ENCODE measurements at places on chromosomes 3 and 15.

GRCh38 chr3:58392181-58392580, 41.5 kb downstream of the PDHB start:
- peak; percentile 37 for DNase-seq

DNA sequence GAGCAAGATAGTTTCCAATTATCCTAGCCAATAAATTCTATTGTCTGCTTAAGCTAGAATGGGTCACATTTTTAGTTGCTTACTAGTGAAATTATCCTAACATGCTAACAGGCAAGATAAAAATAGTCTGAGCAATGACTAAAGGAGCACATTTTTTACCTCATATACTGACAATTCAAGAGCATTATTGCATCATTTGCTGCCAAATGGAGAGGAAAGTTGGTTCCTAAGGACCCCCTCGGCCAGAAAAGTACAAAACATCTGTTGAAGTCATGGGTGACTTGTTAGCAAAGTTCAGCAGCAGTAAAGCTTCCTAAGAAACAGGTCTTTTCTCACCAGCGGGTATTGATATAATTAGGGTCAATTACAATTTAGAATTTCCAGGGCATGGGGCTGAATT, 1001.0 kb downstream of the FHIT start:
- DNase-seq = peak; percentile 30

- no peak for DNase-seq
Measured at GRCh38 chr3:34263101-34263621, 464.7 kb downstream of the PDCD6IP start.

- DNase-seq = peak; percentile 85
Measured at GRCh38 chr15:63050731-63051155, 8.2 kb downstream of the TPM1 start.

- peak; percentile 41 for DNase-seq
Measured at GRCh38 chr3:71127052-71127831, 456.3 kb downstream of the FOXP1 start.

GRCh38 chr15:22263738-22264137, 183.4 kb downstream of the OR4M2 start:
- no peak for DNase-seq

DNA sequence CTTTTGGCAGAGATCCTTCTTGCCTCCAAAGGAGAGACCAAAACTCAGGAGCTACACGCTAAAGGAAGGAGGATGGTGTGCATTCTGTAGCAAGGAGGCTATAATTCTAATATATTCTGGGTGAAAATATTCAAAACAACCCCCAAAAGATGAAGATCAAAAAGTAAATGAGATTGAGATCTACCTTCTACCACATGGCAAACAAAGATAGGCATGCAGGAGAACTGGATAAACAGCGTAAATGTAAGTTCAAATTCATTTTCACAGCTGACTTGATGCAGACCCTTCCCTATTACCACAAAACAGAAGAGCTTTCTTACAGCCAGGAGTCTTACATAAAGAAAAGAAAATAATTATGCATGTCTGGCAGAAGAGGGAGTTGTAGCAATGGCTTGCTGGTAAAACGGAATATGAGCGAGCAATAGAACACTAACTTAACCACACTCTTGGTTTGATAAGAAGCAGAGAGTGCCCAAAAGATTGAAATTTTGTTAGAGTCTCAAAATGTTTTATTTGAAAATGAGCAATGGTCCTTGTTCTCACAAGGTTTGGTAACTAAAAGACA, 272.7 kb downstream of the MECOM start:
- no peak for DNase-seq

- DNase-seq = no peak
Measured at GRCh38 chr3:189229196-189229828, 57.5 kb downstream of the TPRG1 start.
